CD4-positive, alpha-beta T cell treated with Interleukin-6 at 100 ng/mL for 8 hours (primary cell): ENCODE measurements at places on chromosomes 11 and 22.

DNA sequence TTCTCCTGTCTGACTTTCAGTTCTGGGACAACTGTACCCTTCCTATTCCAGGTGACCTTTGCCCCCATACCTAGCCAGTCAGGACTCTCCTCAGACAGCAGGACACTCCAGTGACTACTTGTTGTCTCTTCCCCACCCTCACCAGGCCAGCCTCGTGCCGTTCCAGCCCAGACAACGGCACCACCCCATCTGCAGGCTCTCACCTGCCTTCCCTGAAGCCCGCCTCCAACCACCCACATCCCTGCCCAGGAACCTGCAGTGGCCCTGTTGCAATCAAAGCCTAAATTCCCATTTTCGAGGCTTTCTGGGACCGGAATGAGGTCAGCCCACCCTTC is 3.7 kb downstream of the IL2RB start:
- DNase-seq: no peak

DNA sequence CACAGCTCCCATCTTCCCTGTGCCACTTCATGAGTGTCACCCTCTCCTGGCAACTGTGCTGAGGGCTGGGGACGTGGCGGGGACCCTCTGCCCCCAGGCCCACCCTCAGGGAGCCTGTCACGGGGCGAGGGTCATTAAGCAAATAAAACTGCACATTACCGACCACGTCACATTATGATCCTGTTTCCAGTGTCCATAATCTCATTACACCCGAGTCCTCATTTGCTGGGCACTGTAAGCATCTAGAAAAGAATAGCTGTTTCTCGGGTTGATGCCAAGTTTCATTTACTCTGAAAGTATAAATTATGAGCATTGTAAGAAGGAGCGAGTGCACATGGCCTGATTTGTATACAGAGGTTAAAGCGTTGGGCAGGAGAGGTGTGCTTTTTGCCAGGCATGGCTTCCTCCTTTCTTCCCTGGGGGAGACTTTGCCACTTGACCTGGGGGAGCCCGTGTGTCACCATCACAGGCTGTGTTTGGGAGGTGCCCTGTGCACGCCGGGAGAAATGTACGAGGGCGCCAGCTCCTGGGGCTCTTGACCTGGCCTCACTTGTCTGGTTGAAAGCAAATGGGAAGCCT is 50.5 kb downstream of the LRP5 start:
- no peak for DNase-seq

DNA sequence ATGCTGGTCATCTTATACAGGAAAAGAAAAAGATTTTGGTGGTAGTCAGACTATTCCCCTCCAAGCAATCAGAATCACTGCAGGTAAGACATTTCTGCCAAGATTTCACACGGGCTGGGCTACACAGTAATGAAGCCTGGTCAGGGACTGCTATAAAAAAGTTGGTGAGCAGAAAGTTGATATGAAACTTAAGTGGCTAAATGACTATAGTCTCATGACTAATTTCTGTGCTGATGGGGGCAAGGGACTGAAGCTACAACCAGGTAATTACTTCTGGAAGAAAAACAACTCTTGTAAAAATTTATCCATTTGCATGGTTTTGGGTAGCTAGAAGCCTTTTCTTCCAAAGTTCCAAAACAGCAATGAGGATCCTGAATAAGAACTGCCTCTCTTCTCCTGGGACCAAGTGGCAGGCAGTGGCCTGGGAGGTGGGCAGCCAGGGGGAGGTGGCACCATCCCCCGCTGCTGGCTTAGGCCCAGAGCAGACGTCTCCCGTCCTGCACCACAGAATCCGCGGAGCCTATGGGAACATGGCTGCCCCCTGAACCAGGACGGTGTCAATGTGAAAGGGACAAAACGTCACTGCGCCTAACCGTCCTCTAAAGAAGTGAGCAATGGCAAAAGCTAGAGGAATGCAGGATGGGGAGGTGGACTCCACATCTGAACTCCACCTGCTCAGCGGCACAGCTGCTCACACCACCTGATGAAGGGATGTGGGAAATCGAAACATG is 122.6 kb upstream of the LMO1 start:
- DNase-seq: no peak

DNA sequence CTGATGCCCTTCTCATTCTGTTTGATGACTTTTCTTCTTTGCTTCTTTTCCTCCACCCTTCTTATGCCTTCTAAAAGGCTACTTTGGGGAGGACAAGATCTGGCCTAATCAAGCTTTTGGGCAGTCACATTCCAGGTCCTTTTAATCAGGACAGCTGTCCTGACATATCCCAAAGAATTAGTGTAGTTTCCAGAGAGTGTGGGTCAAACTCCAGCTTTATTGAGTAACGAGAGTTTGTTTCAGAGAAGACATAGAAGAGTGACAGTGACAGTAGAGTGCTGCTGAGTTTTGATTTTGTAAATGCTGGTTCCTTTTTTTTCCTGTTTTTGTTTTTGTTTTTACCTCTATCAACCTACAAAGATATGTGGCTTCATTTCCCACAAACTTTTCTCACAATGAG is 158.4 kb upstream of the SESN3 start:
- DNase-seq: no peak

DNA sequence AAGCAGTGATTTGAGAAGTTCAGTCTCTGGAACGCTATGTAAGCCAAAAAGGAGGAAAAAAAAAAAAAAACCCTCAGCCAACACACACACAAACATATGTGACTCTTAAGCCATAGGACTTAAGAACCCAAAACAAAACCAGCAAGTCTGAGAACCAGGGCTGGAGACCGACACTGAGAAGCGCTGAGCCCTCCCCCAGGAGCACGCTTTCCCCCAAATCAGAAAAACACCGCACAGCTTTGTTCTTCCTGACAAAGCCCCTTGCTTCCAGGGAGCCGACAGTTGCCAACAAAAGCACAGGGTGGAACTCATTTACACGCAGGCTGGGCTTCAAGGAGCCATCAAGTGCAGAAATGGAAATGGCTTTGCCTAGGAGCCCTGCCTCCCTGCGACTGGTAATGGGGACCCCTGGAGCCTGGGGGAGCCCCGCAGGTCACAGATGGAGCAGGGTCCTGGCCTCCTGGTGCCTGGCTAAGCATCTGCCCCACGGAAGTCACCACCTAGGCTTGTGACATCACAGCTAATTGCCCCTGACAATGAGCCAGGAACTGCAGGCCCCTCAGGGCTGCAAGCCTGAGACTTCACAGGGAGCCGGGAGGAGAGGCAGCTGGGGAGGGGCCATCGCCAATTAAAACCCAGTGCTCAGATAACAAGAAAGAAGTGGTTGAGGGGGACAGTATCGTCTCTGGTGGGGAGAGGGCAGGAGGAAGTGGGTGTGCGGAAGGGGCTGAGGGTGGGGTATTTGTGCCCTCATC is 66.9 kb downstream of the NFAM1 start:
- DNase-seq: no peak

DNA sequence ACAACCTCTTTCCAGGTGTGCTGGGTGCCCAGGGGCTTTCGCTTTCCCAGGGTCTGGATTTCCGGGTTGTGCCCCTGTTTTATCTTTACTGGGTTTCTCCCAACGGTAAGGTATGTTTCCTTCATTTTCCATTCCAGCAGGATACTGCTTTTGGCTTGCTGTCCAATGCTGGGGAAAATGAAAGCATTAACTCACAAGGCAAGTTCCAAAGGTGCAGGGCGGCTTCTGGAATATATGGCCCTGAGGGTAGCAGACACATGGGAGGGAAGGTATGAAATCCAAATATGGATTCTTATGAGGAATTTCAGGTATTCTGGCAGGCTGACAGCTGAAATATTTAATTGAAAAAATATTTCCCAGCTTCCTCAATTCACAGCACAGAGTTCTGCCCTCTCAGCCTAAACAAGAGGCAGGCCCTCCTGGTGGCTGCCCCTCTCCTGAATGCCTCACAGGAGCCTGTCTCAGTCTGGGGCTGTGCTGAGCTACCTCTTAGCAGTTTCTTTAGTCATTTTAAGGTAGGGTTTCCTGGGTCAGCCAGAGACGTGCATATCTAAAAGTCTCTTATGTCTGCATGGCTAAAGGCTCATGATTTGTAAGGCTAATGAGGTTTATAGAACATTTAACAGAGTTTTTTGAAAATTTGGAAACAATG is 318.6 kb upstream of the B3GAT1 start:
- no peak for DNase-seq
